ENCODE measurements at places on chromosomes 5 and 9.
A peak's percentile ranks its signal among the peaks of the same experiment; 100 is the strongest.

GRCh38 chr5:135442431-135443160 lies 4.6 kb downstream of the DCANP1 start:
- DNase-seq: no peak

DNA sequence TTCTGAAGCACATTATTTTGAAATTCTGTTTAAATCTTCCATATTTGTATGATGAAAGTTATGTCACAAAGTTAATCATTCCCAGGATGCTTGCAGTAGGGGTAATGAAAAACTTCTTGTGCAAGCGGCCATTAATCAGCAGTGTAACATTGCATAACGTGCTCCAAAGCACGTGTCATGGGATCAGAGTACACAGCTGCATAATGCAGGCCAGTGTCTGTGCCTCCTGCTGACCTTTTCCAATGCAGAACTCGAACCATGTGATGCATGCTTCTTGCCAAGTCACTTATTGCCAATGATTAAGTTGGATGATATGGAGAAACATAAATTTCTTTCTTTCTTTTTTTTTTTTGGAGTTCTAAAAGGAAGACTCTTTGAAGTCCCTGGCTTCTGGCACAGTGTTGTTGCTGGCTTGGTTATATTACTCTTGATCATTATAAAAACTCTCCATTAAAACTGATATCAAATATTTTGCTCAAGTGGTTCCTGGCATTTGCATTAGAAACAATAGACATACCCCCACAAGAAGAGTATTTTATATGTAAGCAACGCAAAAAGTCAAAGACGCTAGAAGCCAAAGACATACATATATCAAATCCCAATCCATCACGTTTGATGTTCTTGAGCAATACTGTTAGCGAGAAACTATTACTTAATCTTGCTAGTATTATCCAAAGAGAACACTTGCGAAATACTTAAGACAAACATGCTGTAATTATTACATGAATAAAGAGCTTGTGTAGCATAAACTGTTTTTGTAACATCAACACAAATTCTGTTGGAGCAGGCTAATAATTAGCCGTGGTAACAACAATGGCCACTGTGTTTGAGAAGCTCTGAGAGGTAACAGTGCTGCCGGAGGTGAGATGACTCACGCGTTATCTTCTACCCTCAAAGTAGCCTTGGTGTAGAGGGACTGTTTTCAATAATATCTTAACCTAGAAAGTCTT lies 164.2 kb downstream of the AUH start:
- peak; percentile 98 for DNase-seq

- DNase-seq: no peak
These were observed 36.8 kb downstream of the EGR1 start for GRCh38 chr5:138502121-138502520.

DNA sequence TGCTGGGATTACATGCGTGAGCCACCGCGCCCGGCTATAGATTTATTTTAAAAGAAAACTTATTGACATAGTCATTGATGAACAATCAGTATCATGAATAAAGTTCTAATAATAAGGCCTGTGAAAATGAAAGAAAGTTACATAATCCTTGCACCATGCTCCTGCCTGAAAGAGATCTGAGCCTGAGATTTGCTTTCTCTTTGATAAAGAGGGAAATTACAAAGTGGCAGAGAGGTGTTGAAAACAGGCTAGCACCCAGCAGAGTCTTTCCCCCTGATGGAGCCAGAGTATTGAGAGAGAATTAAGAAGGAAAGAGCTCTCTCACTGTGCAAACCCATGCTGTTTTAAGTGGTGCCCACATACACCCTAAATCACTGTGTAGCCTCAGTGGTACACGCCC lies 37.2 kb downstream of the SLC6A7 start:
- no peak for DNase-seq

DNA sequence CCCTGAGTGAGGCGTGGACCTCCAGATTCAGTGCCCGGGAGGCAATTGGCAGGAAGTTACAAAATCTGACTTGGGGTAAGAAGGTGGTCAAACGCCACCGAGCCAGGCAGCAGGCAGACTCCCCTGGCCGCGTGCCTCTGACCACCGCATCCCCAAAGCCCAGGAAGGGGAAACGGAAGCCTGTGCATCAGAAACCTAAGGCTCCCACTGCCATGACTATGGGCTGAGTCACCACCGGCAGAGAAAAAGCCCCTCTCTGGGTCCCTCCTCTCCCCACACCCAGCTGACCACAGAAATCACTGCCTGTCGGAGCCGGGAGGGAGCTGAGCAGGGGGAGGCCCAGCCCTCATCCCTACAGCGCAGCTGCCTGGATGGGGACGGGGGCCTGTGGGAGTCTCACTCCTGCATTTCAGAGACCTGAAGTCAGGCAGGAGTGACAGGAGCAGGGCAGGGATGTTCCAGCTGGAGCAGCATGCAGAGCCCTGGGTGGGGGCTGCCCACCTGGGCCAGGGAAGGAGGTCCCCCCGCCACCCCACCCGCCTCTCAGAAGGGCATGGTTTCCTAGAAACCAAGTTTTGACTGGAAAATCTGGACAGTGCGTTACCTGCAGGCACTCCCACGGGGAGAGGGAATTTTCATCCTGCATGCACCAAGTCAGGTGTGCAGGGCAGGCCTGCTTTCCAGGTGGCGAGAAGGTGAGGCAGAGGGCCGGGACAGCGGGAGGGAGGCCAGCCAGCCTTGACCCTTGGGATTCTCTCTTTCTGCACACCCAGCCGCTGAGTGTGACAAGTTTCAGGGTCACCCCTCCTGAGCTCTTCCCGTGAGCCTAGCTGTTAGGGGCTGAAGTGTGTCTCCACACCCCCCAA lies 68.2 kb downstream of the LRSAM1 start:
- no peak for DNase-seq

DNA sequence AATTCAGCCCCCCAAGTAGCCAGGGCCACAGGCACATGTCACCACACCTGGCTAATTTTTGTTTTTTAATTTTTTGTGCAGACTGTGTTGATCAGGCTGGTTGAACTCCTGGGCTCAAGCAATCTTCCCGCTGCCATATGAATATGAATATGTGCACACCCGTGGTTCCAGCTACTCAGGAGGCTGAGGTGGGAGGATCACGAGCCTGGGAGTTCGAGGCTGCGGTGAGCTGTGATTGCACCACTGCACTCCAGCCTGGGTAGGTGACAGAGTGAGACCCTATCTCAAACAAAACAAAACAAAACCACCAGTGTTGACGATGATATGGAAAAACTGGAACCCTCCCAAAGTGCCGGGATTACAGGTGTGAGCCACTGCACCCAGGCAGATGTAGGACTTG lies 32.0 kb downstream of the EHMT1 start:
- DNase-seq: no peak

- DNase-seq: no peak
These were observed 62.5 kb upstream of the EPB41L4B start for GRCh38 chr9:109383356-109383755.

DNA sequence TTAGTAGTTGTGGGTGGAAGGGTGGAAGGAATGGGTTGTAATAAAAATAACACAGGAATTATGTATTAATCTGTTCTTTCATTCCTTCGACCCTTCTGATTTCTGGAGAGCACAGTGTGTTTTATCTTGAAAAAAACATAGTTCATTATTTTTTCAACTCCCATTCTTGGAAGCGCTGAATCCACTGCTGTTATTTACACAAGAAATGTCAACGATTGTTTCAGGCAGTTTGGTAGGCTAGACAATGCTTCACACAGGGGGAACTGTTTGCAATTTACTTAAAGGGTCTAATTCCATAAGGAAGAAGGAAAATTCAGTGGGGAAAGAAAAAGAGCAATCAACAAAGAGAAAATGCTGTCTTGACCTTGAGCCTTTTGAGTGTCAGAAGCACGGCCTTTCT lies 142.9 kb downstream of the TLE1 start:
- DNase-seq: no peak

- no peak for DNase-seq
These were observed 307.0 kb downstream of the ARRDC3 start for GRCh38 chr5:91076138-91076537.

DNA sequence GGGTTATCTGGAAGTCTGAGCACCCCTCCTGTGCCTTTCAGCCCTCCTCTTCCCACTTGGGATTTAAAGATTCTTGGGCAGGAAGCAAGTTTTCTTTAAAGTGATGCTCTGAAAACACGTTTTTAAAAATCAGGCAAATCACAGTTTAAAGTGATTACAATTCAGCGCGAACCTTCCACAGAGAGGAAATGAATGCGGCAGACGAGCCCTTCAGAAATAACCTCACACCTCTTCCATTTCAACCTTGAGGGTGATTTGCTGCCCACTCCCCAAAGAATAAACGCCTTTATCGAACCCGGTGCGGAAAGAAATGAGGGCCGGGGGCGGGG lies 2.3 kb upstream of the EFNA5 start:
- no peak for DNase-seq

DNA sequence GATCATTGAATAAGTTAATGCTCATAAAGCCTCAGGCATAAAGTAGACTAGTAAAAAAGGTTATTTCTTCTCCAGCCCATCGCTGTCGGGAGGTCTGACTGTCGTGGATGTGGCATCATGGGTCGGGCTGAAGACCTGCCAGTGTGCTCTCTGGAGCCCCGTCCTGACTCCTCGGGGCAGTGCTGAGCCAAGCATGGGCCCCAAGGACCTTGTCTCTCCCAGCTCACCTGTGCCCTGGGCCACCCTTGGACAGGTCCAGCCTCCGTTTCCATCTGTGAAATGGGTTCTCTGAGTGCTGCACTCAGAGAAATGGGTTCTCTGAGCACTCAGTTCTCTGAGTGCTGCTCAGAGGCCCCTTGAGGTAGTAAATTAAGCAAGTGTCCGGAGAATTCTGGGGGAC lies 269.0 kb downstream of the GADD45G start:
- DNase-seq: no peak

DNA sequence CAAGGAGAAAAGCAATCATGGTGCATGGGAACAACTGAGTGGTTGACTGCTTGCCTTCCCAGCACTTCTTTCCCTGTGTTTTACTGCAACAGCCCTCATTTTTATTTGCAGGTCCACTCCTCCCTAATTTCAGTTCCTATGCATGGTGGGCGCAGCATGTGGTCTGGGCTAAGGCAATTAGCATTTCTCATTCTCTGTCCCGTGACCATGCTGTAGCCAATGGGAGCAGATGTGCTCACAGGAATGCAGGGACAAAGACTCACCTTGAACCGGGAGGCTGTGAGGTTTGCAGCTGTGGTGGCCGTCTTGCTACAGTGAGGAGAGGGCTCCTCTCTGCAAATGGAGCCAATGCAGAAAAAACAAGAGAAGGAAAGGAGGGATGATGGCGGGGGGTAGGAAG lies 315.5 kb downstream of the SLIT3 start:
- no peak for DNase-seq

GRCh38 chr9:70451765-70452164 lies 37.3 kb upstream of the KLF9 start:
- no peak for DNase-seq

DNA sequence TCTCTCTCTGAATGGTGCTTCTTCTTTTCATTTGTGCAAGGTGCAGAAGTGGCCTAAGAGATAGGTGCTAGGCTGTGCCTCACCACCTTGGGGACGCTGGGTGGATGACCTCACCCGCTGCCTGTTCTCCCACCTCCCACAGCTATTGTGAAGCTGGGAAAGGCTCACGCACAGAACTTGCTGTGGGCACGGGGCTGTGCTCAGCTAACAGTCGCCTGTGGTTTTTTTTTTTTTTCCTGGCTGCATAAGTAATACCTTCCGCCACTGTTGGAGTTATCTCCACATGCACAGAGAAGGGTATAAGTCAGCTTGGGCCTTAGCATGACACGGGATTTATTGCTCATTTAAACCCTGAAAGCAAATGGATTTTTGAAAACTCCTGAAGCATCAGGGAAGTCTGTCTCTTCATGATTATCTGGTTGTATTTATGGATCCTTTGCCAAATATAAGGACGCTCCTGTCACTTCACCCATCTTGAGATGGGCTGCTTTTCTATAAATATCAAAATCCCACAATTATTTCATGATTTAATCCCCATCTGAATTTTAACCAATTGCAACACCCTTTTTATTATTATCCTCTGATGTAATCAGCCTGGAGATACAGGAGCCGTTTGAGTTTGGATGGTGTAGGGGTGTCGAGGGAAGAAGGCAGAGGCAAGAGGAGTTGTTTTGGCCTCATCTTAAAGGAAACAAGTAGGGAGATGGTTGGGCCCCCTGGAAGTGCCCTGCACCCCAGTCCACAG lies 9.0 kb downstream of the DBH start:
- no peak for DNase-seq

DNA sequence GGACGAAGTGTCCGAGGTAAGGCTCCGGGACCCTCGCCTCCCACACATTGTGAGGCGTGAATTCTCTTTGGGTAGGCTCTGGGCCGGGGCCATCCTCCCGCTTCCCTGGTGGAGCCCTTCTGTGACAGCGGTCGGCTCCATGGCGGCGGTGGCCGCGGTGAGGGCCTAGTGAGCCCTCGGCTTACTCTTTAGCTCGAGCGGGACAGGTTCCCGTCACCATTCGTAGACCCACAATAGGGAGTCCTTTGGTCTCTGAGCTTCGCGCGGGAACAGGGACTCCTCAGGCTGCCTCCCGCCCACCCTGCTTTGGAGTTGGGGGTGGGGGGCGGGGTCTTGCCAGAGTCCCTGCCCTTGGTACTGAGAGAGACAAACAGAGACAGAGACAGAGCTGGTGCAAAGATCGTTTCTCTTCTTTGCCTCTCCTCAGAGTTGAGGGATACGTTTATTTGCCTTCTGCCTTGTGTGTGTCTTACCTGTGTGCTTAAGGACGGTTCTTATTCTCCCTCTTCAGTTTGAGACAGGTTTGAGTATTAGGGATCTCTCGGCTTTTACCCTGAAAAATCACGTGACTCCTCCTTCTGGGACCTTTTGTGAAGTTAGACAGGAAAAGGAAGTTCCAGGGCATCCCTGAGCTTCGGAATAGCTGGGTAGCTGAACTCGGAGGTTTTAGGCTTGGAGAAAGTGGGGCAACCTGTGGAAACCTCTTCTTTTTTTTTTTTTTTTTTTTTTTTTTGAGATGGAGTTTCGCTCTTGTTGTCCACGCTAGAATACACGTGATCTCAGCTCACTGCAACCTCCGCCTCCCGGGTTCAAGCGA lies 833 bp downstream of the ANKHD1 start:
- DNase-seq: peak; percentile 57

DNA sequence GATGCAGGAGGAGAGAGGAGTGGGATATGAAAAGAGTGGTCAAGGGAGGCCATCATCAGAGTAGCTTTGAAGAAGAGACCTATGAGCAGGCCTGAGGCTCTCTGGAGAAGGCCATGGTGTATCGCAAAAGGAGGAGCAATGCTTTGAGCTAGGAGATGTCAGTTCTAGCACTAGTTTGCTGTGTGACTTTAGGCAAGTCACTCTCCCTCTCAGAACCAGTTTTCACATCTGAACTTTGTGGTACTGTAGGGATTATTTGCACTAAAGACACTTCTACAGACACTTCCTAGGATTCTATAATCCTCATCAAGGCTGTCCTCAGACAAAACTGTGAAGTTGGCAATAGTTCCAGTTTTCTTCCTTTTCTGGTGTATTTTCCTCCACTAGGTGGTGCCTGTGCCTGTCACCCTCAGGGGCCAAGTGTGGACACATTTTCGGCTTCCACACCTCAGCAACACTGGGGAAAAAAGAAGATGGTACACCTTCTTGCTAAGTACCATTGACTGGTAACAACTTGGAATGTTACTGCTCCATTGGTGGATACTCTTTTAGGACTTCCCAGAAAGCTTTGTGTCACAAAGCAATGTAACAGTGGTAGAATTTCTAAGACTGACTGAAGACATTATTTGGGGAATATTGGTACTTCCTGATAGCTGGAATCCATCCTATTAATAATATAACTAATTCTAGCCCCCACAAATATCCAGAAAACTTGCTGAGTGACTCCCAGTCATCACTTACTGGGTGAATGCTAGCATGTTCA lies 9.9 kb downstream of the PAPPA start:
- no peak for DNase-seq

GRCh38 chr5:31741496-31741895 lies 102.6 kb downstream of the PDZD2 start:
- DNase-seq: no peak

All from small intestine (tissue), 16 donors.